ENCODE measurements at places on chromosomes 7 and 10.

DNA sequence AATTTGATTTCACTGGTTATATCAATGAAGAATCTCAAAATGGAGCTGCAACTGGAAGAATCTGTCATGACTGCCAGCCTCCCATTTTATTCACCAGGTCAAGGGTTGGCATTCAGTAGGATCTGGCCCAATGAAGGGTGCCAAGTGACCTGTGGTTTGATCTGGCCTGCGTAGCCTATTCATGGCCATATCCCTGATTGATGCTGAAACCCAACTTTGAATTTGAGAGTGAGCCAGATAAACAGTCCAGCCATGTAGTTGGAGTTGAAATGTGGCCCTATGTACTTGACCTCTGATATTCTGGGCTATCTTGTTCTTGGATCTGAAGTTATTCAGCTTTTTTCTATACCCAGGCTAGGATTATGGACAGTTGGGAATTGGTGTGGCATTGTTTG lies 1.5 kb downstream of the MKLN1 start:
- DNase-seq, result no peak

- DNase-seq, result no peak
These were observed 314.0 kb upstream of the SEMA3A start for GRCh38 chr7:84508606-84509005.

- no peak for DNase-seq
These were observed 3.0 kb upstream of the ABHD11 start for GRCh38 chr7:73741600-73741999.

DNA sequence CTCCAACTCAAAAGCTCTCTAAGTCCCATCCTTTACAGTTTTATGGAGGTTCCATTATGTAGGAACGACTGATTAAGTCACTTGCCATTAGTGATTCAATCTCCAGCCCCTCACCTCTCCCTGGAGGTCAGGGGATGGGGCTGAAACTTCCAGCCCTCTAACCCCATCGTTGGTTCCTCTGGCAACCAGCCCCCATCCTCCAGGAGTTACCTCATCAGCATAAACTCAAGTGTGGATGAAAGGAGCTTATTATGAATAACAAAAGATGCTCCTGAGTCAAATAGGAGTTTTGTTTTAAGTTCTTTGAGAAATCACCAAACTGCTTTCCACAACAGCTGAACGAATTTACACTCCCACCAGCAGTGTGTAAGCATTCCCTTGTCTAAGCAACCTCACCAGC lies 494.3 kb upstream of the AUTS2 start:
- no peak for DNase-seq

GRCh38 chr7:5870311-5870710 lies 10.3 kb upstream of the OCM start:
- no peak for DNase-seq

DNA sequence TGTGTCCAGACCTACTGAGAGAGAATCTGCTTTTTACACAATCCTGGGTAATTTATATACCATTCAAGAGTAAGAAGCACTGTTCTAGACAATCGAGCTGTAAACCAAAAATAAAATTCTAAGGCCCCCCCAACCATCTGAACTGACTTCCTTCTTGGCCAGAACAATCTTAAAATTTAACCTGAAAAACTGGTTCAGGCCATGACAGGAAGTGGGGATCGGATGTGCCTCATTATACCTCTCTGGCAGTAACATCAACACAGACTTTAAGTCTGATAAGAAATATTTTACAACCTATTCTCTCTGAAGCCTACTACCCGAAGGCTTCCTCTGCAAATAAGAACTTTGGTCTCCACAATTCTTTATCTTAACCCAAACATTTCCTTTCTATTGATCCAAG lies 75.2 kb upstream of the KIF5B start:
- no peak for DNase-seq

GRCh38 chr7:15490291-15490690 lies 71.5 kb downstream of the AGMO start:
- DNase-seq, result no peak

DNA sequence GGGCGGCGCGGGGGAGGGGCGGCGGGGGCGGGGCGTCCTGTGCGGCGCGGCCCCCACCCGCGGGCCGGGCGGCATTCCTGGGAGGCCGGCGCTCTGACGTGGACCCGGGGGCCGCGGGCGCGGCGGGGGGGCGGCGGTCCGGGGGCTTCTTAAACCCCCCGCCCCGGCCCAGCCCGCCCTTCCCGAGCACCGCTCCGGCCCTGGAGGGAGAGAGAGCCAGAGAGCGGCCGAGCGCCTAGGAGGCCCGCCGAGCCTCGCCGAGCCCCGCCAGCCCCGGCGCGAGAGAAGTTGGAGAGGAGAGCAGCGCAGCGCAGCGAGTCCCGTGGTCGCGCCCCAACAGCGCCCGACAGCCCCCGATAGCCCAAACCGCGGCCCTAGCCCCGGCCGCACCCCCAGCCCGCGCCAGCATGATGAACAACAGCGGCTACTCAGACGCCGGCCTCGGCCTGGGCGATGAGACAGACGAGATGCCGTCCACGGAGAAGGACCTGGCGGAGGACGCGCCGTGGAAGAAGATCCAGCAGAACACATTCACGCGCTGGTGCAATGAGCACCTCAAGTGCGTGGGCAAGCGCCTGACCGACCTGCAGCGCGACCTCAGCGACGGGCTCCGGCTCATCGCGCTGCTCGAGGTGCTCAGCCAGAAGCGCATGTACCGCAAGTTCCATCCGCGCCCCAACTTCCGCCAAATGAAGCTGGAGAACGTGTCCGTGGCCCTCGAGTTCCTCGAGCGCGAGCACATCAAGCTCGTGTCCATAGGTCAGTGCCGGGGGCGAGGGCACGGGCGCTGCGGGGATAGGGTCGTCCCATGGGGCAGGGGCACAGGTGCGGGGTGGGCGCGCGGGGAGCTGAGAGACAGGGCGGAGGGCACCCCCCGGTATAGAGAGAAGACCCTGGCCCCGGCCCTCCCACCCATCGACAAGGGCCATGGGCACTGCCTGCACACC lies at the start of gene FLNC:
TSS of gene FLNC (plus strand) at position 176 of the 947 bp plus-strand sequence. CDS start at position 408, 232 bp downstream.
- peak; percentile 53 for DNase-seq

DNA sequence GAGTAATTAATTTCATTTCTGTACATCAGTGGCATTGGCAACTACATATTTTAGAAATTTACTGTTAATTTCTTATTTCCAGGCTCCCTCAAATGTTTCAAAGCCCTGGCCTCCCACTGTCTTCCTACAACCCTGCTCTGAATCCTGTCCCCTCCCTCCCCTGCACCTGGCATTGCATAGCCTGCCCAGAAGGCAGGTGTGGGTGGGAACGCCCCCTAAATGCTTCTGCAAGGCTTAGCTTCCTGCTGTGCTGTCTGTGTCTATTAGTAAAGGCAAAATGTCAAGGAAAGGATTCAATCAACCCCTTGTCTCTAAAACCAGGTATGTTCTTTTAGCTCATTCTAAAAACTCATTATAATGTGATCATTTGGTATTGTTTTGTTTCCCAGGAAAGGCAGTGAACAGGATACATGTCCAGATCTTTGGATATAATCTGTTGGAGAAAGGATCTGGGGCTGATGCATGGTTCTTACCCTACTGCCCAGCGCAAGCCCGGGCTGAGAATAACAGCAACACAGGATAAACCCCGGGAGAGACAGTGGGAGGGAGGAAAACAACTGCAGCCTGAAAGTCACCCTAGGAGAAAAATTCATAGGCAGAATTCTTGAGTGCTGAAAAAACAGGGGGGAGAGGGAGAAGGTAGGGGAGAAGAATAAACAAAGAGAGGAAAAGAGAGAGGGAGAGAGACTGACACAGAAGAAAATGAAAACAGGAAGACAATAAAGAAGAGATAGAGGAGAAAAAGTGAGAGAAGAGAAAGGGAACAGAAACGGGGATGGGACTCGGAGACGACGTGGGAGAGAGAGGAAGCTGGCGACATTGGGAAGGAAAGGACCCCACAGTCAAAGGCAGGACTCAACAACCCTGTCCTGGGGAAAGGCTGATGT lies 589 bp downstream of the ZNF488 start:
- DNase-seq, result no peak

- no peak for DNase-seq
These were observed at the start of gene EBF3 for GRCh38 chr10:129963641-129964501. Gene EBF3 (minus strand): TSS chr10:129964274. CDS start chr10:129963768, 506 bp downstream.

GRCh38 chr7:127447326-127447945 lies 54.9 kb upstream of the ZNF800 start:
- DNase-seq, result no peak

DNA sequence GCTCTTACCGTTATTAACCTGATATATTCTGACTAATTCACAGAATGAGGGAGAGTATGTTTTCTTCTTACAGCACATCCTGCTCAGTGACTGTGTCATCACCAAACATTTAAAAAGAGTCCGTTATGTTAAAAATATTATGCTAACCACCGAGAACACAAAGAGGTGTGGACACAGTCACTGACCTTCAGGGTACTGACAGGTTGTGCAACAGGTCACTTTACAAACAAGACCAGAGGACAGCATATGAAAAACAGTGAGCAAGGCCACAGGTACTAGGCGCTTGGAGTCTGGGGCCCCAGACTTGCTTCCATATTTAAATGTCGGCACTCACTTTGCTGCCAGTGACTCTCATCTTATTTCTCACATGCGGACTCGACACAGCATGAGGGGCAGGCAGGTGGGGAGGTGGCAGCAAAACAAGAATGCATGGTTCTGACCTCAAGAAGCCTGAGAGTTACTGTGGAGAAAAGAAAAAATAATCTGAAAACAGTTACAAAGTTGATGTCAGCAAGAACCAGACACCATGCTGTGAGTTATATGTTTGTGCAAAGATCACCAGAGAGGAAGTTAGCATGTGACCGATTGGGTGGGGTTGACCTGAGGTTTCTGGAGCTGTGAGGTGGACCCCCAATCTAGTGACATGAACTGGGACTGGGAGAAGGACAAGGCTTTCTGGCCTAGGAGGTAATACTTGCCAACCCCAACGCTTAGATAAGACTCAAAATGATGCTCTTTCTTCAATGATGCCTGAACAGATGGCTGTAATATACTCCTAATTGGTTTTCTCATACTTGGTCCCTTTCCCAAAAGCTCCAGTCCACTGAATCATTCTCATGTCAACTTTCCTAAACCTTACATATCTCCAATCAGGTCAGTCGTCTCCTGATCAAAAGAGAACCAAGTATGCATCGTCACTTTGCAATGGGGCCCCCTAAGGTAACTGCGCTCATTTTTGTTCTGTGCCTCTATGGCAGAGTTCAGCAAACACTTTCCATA lies 102.4 kb downstream of the HIPK2 start:
- peak; percentile 30 for DNase-seq

DNA sequence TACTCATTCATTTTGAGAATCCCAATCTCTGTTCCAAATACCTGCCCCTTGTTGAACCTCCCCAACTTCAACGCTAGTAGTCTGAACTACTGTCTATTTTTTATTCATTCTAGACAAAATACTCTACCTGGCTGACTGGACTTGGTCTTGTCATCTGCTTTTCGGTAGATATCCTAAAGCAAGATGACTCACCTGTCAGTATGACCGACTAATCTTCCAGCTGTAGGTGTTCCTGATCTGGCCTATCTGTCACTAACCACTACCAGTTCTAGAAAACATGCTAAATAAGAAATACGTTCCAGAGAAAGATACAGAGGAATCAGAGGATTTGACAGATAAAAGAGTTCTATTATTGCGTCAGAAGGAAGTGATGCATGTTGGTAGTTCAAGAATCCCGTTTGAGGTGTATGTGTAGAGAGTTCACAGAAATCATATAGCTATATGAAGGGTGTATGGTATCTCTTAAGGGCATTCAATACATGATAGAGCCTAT lies 81.1 kb downstream of the IDE start:
- DNase-seq, result no peak

DNA sequence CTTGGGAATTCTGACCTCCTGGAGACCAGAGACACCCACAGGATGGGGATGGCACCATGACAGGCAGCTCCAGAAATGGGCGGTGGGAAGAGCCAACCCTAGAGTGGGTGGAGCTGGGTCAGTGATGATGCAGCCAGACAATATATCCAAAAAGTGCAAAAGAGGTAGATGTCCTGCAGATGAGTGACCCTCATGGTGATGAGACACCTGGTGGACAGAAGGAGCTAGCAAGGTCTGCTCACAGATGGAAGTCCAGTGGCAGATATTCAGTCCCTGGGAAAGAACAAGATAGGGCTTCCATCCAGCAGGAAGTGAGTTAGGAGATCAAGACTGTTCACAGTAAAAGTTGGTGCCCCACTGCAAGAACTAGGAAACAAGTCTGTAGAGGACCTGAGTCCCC lies 19.2 kb upstream of the GRB10 start:
- no peak for DNase-seq

GRCh38 chr7:138663725-138664710 lies 37.1 kb downstream of the SVOPL start:
- no peak for DNase-seq

GRCh38 chr7:37259319-37259821 lies 189.3 kb downstream of the ELMO1 start:
- no peak for DNase-seq

GRCh38 chr10:119207713-119208552 lies 562 bp downstream of the GRK5 start:
- DNase-seq, result no peak

DNA sequence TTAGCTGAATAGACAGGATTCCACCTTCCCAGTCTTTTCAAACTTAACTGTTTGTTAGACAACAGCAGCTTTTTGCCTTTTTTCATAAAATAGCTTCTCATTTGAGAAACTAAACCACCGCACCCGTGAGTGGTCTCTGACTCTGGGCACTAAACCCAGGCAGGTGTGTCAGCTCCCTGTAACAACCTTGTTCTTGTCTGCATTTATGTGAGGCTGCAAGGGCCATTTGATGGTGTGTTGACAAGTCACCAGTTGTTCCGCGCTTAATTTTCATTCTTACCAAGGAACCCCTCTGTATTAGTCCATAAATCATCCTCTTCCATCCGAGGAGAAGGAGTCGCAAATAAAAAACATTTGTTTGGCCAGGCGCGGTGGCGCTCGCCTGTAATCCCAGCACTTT lies 1.5 kb downstream of the STOX1 start:
- no peak for DNase-seq

DNA sequence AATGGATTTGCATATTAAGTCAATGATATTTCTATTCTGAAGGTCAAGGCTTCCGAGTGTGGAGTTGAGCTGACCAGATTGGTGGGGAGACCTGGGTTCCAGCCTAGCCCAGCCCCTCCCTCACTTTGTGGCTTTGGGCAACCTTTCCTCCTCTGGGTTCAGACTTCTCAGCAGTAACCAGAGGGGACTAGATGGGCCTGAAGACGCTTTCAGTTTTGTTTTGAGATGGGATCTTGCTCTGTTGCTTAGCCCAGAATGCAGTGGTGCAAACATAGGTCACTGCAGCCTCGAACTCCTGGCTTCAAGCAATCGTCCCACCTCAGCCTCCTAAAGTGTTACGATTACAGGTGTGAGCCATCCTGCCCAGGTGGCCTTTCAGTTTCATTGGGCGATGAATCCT lies 68.1 kb upstream of the LEP start:
- no peak for DNase-seq

- DNase-seq, result no peak
These were observed 1.5 kb downstream of the HBP1 start for GRCh38 chr7:107170051-107170915.
